ENCODE measurements at places on chromosomes 7 and 10. TPM values are rescaled to one million over a fixed set of nuclear protein-coding genes. Genes with fewer than 3 reads are reported as not detected.

The OGDH gene
- total RNA-seq = 63.2 TPM

The TAS2R41 gene
- total RNA-seq = not detected

The RP9 gene
- total RNA-seq = 14.4 TPM

The PPP1R3C gene
- total RNA-seq = 0.65 TPM

The MYL10 gene
- not detected for total RNA-seq

The TMEM139 gene
- total RNA-seq = not detected

The PRKG1 gene
- total RNA-seq = 2.0 TPM

The ANKRD30A gene
- not detected for total RNA-seq

The ZNF804B gene
- not detected for total RNA-seq

The CFAP58 gene
- 0.76 TPM for total RNA-seq

The LDB3 gene
- not detected for total RNA-seq

The WEE2 gene
- total RNA-seq = not detected

The ASB13 gene
- total RNA-seq = 7.8 TPM

The GRID1 gene
- not detected for total RNA-seq

The GNAT3 gene
- total RNA-seq = not detected

The CNNM1 gene
- 0.10 TPM for total RNA-seq

The CYP2E1 gene
- 0.76 TPM for total RNA-seq

The DGKB gene
- not detected for total RNA-seq

The PNLIPRP1 gene
- total RNA-seq = not detected

The C10orf143 gene
- 1.6 TPM for total RNA-seq

The CPVL gene
- total RNA-seq = not detected

The USP6NL gene
- 29.6 TPM for total RNA-seq

The ZNF239 gene
- total RNA-seq = 2.6 TPM

The FAM25A gene
- total RNA-seq = not detected

The CNOT4 gene
- total RNA-seq = 15.7 TPM

The CHPF2 gene
- 91.5 TPM for total RNA-seq

The ADAM22 gene
- total RNA-seq = 0.86 TPM

The MBL2 gene
- not detected for total RNA-seq

The MALSU1 gene
- total RNA-seq = 35.9 TPM

The GOLGA7B gene
- total RNA-seq = not detected

The IDI2 gene
- not detected for total RNA-seq

The TLL2 gene
- total RNA-seq = not detected

The HOXA9 gene
- total RNA-seq = 18.2 TPM

The GRM8 gene
- total RNA-seq = not detected

The DDX56 gene
- 69.9 TPM for total RNA-seq

The BET1 gene
- total RNA-seq = 24.2 TPM

The CNPY1 gene
- not detected for total RNA-seq

The GBX1 gene
- total RNA-seq = under 0.01 TPM

All from vein endothelial cell (primary cell).